Right ventricle myocardium superior (tissue), 1 donor: ENCODE measurements at places on chromosomes 3 and 15. TPM values are rescaled to one million over a fixed set of nuclear protein-coding genes. Genes with fewer than 3 reads are reported as not detected.

DNA sequence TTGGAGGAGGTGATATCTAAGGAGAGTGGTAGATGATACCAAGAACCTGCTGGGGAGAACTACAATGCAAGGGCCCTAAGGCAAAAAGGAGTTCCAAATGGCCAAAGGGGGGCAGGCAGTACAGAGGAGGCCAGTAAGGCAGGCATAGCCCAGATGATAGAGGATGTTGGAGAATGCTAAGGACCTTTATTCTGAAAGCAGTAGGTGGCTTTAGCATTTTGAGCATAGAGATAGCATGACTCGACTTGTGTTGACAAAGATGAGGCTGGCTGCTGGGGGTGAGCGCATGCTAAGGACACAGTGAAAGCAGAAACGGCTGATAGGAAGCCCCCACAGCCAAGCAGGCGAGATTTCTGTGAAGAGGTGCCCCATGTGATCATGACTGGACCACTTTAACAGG, 419.3 kb downstream of the ERC2 start:
- DNase-seq, result no peak

The MB21D2 gene
- total RNA-seq, result 1.7 TPM

DNA sequence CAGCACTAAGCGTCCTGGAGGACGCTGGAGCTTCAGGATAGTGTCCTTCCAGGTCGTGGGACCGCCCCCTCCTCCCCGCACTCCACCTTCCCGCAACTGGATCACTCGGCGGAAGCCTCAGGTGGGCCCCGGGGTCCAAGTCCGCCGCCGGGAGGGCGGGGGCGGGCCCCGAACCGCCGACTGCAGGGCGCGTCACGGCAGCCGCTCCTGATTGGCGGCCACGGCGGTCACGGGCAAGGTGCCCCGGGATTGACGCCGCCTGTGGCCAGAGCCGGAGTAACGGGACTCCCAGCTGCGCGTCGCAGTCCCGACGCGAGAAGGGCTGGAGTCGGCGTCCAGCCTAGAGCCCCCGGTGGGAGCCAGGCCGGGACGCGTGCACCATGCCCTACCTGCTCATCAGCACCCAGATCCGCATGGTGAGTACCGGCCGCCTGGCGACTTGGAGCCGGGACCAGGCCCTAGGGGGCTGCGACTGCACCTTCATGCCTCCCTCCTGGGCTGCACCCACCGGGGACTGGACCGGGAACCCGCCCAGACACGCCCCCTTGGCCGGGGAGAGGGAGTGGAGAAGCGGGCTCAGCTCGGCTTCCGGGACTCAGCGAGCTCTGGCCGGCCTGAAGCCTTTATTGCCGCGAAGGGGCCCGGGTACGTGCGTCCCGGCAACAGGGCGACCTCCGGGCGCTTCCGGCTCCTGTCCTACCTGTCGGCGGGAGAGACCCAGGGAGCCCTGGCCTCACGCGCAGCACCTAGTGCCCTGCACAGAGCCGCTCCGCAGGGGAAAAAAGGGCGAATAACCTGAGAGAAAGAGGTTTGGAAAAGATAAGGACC, at the start of gene GCHFR:
GCHFR (plus strand) TSS at position 268 of the 828 bp plus-strand sequence; CDS start at position 381, 113 bp downstream.
- peak; percentile 82 for DNase-seq

DNA sequence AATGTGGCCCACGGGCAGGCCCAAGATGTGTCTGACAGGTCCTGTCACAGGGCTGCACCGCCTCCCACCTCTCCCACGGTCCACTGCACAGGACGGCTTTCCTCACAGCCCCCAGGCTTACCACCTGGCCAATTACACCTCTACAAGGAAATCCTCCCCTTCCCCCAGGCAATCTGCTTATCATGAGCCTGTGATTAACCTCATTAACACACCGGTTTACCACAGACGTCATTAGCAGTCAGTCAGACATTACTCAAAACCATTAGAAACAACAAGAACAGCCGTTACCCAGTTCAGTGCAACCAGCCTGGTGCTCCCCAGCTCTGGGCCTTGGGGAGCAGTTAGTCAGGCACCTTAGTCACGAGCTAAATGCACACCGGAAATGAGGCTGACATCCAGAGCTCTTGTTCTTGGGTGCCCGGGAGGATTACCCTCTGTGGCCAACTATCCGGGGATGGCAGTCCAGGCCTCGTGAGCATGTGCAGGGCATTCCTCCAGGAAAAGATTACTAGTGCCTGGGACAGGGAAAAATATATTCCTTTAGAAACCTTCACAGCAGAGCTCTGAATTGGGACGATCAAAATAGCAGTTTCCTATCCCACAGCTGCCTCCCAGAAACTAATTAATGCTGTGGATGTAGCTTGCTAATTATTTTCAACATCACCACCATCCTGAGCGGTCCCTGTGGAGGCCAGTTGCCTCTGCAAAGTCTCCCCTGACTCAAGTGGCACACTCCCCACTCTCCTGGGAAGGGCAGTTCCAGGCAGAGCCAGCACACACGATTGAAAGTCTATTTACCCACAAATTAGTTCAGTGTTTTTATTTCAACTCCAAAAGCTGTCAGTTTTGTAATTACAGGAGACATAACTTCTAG, 117.4 kb upstream of the ZBED2 start:
- peak; percentile 41 for DNase-seq
